Omental fat pad (tissue), 4 donors: ENCODE measurements at places on chromosomes 12 and 14.

DNA sequence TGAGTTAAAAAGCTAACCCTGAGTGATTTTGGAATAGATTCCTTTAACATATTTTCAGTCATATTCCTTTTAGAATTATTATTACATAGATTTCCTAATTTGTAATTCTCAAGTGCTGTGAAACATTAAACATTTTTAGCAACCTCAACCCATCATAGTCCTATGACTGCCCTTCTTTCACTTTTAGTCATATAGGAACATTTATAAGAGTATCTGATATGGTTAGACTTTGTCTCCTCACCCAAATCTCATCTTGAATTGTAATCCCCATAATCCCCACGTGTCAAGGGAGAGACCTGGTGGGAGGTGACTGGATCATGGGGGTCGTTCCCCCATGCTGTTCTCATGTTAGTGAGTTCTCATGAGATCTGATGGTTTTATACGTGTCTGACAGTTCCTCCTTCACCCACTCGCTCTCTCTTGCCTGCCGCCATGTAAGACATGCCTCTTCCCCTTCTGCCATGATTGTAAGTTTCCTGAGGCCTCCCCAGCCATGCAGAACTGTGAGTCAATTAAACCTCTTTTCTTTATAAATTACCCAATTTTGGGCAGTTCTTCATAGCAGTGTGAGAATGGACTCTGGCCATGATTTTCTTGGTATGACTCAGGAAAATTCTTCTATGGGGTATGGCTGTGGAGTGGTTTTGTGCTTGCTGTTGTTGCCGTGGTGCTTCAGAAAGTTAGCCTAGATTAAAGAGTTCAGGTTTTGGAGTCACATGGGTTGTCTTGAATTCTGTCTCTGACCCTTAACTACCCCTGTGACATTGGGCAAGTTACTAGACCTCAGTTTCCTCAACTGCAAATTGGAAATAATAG lies 83.9 kb downstream of the FUT8 start:
- DNase-seq, result no peak

GRCh38 chr14:53742233-53742620 lies 214.4 kb downstream of the BMP4 start:
- no peak for DNase-seq

DNA sequence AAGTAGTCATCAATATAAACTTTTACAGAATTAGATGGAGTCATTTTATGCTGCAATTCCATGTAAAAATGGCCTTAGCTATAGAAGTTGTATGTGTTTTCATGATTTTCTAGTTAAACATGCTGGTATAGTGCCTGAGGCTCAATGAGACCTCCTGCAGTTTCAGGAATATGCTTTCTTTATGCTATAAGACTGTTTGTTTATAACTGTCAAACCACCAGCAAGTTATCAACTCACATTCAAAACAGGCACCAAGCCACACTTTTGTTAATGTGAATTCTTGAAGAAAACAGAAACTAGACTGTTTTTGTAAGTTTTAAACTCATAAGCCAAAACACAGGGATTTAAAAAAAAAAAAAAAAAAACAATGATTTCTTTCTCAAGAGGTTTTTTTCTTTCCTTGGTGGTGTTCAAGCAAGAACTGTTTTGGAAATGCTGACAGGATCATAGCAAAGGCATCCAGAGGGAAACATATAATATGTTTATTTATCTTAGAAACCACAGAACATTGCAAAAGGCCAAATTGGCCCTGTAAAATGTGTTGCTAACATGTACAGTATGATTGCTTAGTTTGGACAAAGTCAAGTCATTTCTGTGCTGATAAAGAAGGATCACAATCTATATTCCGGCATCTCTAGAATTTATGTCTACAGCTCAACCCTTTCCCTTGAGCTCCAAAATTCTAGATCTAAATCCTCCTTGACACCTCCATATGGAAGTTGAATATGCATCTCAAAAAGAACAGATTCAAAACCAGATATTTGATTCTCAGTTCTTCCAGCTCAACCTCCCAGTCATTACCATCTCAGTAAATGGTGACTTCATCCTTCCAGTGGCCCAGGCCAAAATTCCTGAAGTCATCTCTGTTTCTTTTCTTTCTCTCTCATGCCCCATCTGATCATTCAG lies 29.0 kb upstream of the LUM start:
- DNase-seq, result no peak

GRCh38 chr12:113798552-113798951 lies 167.6 kb downstream of the RBM19 start:
- no peak for DNase-seq

- DNase-seq, result no peak
Measured at GRCh38 chr12:122276242-122276641, 9.9 kb upstream of the VPS33A start.

GRCh38 chr12:9773216-9773877 lies 12.6 kb upstream of the CD69 start:
- no peak for DNase-seq

GRCh38 chr12:108403952-108404351 lies 64.8 kb upstream of the CMKLR1 start:
- no peak for DNase-seq

DNA sequence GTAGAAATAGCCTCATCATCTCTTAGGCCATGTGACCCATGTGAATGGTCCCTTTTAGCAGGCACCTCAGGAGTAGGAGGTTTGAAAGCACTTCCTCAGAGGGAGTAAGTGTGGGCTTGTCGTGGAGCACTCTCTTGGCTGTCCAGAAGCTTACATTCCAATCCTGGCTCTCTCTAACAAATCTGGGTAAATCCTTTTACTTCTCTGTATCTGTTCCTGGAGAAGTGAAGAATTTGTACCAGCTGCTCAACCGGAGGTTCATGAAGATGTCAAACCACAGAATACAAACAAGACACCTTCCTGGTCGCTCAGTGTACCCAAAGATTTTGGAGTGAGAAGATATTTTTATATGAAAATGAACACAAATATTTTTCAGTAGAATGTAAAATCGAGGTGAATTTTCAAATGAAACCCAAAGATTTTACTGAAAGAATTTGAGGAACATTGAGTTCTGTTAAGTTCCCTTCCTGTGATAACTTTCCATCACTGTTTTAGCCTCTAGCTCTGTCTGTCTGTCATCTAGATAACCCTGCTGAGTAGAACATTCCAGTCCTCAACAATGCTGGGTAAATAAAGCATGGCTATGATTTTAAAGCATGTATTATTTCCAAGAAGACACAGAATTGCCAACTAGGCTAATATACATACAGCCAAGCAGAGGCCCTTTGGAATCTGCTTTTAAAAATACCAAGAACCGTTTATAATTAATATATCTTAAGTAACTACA lies 263.9 kb upstream of the RGS6 start:
- no peak for DNase-seq

GRCh38 chr12:115194448-115194847 lies 510.5 kb upstream of the TBX3 start:
- no peak for DNase-seq

GRCh38 chr12:52156757-52157565 lies 34.9 kb downstream of the KRT80 start:
- peak; percentile 87 for DNase-seq

GRCh38 chr12:108696111-108696995 lies 35.0 kb downstream of the CORO1C start:
- no peak for DNase-seq

DNA sequence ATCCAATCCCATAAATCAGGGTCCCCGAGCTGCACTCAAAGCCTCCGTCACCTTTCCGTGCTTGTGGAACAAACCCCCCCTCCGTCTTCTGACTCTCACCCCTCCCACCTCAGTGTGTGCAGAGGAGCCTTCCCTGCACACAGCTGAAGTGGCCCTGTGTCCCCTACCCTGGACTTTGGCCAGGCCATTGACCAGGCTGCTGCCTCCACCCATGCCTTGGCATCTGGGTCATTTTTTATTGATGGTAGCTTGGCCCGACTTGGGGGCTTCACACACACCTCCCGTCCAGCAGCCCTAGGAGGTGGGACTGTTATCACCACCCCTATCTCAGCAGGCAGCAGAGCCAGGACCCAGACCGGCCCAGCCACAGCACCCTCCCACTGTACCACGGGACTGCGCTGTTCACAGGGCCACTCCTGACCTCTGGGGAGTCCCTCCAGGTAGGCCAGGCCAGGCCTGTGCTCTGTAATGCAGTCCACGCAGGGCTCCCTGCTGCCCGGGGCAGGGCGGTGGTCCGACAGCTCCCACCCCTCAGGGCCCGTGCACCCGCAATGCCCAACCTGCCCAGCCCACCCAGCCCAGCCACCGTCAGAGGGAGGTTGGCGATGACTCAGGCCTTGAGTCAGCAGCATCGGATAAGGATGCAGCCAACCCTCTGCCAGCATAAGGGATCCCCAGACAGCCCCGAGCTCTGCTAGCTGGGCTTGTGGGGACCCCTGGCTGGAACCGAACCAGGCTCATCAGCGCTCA lies 9.2 kb upstream of the INF2 start:
- peak; percentile 56 for DNase-seq

GRCh38 chr14:98325761-98326160 lies 946.2 kb downstream of the BCL11B start:
- DNase-seq, result no peak

GRCh38 chr12:127970491-127970890 lies 296.5 kb upstream of the TMEM132C start:
- no peak for DNase-seq

DNA sequence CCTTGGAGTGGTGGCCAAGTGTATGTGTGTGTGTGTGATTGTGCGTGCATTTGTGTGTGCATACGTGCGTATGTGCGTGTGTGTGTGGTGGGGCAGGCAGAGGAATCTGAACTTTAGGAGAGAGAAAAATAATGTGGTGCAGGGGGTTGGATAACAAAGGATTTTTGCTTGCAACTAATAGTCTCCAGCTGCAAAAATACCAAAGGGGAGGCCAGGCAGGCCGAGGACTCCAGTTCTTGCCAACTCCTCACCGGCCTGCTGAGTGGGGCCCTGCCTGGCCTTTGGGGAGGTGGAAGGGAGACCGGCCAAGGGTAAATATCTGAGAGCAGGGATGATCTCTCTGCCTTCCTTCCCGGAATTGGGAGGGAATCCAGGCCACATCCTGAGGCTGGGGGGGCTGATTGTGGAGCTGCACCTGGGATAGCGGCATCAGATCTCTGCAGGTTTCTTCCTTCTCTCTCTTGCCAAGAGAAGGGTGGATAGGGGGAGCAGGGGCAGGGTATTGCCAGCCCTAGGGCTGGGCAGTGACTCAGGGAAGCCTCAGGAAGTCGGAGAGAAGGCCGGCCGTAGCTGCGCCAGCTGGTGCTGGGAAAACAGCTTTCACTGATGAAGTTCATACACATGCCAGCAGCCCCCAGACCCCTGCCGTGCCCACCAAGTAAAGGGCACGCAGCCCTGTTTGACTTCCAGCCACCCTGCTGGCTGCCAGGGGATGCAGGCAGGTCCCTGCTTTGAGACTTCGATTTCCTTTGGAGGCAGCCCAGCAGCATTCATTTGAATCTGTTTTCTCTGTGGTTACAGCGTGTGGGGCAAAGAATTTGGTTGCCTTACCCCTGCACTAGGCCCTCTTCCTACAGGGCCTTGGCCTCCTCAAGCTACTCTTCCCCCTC lies 4.6 kb upstream of the LRP1-AS start:
- DNase-seq, result no peak

- no peak for DNase-seq
Measured at GRCh38 chr12:124684971-124685688, 117.7 kb upstream of the NCOR2 start.

- DNase-seq, result no peak
Measured at GRCh38 chr12:70078161-70078560, 165.1 kb upstream of the CNOT2 start.

GRCh38 chr12:121284551-121285390 lies 11.7 kb downstream of the CAMKK2 start:
- DNase-seq, result no peak

DNA sequence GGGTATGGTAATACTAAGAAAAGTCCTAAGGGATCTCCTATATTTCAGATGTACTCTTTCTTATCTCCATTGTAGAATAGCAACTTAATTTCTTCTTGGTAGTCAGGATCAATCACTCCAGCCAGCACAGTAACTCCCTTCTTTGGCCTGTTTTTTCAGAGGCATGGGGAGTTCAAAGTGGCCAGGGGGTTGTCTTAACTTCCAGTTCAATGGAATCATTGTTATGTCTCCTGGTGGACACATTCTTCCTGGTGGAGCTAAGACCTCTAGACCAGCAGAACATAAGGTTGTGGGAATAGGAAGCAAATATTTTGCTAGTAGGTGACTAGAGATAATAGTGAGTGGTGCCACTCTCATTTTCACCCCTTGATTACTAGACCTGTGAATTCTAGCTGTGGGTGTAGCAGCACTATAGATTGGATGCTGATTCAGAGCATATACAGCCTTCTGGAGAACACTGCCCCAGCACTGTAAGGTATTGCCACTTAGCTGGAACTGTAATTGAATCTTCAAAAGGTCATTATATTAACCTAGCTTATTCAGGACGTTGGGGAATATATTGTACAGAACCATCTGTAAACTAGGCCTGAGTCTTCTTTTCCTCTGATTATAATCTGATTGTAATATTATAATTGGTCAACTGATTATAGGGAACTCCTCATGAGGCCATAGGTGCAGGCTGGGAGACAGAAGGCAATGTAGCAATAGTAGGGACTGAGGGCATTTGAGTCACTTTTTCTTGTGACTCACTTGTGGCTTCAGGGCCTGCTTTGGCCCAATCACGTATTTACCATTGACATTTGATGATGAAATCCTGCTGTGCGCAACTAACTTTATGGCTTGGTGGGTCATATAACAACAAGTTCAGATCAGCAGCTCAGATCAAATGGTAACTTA lies 60.2 kb upstream of the ATP2B1 start:
- DNase-seq, result no peak

- no peak for DNase-seq
Measured at GRCh38 chr14:40188006-40188405, 755.8 kb upstream of the FBXO33 start.

DNA sequence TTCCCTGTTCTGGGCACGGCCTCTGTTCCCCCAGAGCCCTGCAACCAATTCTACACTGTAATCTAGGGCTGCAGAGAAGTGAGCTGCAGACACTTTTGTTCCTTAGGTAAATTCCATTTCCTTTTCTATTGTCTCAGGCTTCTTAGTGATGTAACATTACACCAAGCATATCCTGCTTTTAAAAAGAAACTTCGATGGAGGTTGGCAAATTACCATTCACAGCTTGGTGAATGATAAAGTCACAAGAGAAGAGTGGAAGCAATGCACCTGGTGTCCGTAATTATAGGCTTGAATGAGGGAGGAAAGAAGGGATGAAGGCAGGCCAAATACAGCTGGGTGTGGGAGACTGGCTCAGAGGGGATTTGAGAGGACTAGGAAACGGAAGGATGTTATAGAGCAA lies 68.6 kb downstream of the PPM1A start:
- DNase-seq, result no peak

GRCh38 chr12:23028158-23028802 lies 403.3 kb downstream of the ETNK1 start:
- no peak for DNase-seq

GRCh38 chr12:71157601-71158233 lies at the start of gene TSPAN8:
TSPAN8 (minus strand) TSS chr12:71157999; CDS start chr12:71157678, 321 bp downstream.
- no peak for DNase-seq

DNA sequence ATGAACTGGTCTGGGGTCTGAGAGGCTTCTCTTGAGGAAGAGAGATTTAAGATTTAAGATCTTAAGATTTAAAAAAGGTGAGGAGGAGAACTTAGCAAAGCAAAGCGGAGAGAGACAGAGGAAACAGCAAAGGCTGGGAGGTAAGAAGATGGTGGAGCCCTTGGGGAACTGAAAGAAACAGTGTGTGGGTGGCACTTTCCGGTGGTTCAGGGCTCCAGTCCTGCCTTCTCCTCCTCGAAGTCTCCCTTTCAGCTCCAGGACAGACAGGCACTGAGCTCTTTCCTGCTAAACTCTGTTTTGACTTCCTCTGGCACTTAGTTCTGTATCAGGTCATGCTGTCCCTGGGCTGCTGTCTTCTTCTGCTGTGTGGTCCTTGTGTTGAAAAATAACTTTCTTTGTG lies 298.7 kb upstream of the SRRM4 start:
- no peak for DNase-seq

- DNase-seq, result no peak
Measured at GRCh38 chr12:52267266-52267665, 7.2 kb upstream of the KRT86 start.
